Stimulated activated CD4-positive, alpha-beta T cell treated with anti-CD3 and anti-CD28 coated beads, TNF-alpha, amount 100 ng/mL, for 4 hours (primary cell): ENCODE measurements at places on chromosomes 6 and 20.

- no peak for DNase-seq
Measured at GRCh38 chr6:10884245-10884972, 2.4 kb upstream of the SYCP2L start.

DNA sequence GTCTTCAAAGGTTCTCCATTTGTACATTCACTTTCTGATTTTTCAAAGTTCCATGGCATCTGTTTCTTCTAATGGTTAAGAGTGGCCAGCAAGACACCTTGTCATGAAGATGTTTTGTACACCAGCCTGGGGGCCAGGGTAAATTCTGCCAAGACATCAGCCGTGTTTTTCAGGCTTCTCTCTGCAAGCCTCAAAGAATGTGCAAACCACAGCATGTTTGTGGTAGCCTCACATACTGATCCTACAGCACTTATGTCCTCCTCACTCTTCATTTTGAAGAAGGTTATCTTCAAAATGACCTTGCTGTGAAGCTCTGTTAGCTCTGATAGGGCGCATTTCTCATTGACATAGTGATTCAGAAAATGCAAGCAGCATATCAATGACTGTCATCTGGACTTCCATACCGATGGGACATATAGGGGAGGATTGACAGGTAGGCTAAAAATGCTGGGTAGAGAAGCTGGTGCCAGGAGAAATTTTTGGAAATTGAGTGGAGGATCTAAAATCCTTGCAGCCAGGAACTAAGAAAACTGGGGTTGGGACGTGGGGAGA lies 59.3 kb upstream of the SPTLC3 start:
- DNase-seq: no peak

DNA sequence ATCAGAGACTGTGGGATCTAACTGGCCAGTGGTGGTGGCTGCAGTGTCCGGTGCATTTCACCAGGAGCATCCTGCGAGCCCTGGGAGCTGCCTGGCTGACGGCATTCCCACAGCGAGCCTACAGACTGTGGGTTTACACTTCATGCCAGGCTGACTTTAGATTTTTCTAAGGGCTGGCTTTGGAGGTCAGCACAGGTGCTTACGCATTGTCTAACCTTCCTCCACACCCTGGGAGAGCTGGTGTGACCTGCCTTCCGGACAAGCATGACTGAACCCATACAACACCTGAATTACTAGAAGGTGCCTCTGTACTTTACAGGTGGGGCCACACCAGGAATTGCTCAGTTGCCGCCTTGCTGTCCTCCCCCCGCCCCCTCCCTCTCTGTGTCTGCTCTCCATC lies 96.2 kb downstream of the RREB1 start:
- DNase-seq: no peak

DNA sequence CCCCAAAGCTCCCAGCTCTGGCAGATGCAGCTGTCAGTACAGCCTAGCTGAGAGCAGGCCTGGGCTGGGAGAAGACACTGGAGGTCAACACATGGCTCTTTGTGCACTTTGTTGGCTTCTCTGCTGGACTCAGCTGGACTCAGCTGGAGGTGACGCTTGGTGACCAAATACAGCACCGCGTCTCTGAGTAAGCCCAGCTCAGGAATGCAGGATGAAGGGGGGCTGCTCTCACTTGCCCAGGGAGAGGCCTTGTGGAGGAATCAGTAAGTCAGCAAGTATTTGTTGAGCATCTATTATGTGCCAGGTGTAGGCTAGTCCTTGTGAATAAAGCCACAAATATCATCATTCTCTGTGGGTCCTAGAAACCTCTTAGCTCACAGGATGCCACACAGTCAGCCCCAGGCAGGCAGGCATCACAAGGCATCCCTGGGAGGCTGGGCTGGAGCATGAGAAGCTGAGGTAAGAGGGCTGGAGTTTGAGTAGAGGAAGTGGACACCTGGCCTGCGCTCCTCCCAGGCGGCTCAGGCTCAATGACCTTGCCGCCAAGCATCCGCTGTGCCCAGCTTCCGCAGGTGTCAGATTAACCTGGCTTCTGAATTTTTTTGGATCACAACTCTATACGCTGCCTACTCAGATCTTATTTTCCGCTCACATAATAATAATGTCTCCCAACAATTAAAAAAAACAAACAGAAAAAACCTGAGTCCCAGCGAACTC lies 95.4 kb downstream of the TMEM170B start:
- no peak for DNase-seq

GRCh38 chr6:46507426-46507825 lies 16.2 kb upstream of the RCAN2 start:
- no peak for DNase-seq

DNA sequence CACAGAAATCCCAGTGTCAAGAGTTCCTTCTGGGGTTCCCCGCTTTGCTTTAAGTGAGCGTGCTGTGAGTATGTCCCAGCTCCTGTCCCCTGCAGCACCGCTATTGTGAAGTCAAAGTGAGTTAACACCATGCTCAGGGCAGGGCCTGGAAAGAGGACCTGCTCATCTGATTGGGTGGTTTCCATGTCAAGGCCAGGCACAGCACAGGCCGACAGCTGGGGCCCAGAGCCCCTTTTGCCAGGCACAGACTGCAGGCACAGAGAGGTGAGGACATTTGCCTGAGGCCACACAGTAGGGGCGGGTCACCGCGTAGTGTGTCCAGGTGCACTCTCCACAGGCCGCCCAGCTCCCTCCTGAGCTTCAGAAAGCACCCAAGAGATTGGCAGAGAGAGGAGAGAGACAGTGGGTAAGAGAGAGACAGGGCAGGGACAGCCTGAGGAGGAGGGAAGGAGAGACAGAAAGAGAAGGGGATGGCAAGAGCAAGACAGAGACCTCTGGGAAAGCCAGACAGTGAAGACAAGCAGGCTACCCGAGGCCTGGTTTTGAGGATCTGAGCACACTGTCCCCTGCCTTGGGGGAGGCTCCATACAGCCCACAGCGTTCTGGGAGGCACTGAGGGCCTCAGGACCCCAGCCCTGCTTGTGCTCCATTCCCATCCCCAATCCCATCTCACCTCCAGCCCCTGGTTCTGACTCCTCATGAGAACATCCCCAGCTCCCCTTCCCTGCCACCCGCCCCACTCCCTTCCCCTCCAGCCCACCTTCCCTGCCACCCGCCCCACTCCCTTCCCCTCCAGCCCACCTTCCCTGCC lies 6.5 kb upstream of the BPIFB1 start:
- no peak for DNase-seq

DNA sequence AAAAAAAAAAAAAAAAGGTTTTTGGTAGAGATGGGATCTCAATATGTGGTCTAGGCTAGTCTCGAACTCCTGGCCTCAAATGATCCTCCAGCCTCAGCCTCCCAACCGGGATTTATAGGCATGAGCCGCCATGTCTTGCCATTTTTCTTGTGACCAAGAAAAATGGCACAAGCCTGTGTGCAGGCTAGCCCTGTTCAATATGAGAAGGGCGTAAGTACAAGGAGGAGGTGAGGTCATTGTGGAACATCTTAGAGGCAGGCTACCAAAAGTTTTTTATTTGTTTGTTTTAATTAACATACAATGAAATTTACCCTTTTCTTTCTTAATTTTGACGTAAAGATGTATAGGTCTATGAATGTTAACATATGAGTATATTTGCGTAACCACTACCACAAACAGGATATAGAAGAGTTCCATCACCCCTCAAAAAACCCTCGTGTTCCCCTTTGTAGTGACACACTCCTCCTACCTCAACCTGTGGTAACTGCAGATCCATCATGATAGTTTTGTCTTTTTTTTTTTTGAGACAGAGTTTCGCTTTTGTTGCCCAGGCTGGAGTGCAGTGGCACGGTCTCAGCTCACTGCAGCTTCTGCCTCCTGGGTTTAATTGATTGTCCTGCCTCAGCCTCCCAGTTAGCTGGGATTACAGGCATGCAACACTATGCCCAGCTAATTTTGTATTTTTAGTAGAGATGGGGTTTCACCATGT lies 28.3 kb upstream of the KIF3B start:
- peak; percentile 21 for DNase-seq

DNA sequence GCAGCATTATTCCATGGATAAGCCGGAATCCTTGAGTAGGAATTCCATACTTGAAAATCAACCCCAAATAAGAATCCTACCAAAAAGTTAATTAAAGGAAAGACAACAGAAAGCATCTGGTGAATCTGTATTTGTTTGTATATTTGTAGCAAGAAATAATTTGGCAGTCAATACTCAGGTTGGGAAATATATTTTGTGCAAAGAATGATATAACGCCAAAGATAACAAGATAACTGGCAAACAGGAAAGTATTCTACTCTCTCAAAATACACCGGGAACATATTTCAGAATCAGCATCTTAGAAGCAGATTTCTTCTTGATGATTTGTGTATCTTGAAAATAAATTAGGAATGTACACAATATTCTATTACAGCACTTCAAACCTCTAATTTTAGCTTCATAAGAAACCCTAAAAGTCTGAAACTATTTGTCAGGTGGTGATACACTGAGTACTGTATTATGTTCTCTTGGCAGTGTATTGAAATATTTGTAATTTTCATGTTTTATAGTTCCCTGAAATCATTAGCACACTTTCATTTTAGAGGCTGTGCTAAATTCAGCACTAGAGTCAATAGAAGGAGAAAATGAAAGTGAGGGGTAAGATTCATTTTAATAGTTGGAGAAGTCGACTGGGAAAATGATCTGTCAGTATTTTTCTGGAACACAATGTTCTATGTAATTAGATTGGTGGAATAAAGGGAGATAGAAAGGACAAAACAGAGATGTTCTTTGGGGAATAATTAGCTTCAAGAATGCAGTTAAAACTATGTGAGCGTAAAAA lies 879.7 kb upstream of the GJE1 start:
- no peak for DNase-seq

GRCh38 chr6:87766211-87766610 lies 64.2 kb upstream of the AKIRIN2 start:
- no peak for DNase-seq

DNA sequence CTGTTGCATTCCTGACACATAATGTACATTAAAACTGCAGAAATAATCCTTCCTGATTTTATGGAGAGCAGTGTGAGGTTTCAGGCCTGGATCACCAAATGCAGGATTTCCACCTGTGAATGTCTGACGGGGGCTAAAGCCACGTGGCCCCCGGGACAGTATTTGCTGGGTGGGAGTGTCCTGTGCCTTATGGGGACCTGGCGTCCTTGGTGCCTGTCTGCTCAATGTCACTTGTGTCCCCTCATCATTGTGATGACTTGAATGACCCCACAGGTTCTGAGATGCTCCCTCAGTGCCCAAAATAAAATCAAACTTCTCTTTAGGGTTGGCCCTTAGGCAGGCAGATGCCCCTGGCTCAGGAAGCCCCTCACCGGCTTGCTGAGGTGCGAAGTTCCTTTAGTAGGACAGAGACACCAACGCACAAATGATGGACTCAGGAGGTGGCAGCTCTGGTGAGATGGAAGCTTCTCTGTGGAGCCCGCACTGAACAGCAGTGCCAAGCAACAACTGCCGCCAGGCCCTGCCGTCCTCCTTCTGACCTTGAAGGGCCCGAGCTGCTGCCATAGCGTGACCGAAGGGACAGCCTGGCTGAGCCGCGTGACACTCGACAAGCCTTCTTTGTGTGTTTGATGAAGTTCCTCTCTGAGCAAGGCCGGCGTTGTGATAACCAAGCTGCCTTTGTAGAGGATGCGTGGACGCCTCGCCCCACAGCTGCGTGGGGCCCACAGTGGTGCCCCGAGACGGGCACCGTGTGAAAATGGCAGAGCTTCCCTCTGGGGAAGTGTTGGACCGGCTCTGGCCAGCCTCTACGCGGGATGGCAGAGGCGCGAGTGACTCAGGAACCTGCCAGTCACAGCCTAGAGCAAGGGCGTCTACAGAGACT lies 30.9 kb downstream of the FRMD1 start:
- DNase-seq: no peak

DNA sequence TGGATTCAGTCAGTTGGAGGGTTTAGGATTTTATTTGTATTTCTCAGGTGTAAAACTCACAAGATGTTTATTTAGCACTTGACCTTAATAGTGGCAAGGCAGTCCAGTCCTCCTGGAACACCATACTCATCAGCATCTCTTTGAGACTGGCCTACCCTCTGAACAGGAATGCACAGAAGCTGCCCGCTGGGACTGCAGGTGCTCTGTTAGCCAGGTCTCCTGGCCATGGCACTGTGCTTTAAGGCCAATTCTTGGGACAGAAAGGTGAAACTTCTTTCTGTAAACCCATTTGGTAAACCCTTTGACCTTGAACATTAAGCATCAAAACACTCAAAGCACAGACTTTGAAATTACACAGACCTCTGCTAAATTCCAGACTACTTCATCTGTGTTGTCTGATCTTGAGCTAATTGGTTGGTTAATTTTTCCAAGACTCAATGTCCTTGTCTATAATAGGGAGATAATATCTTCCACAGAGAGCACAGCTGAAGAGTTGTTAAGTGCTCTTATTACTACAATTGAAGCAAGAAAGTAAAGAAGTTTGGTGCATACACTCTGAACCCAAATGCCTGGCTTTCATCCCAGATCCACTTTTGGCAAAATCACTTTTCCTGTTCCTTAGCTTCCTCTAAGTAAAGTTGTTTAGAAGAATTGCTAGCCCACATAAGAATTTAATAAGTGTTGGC lies 54.9 kb upstream of the NT5E start:
- no peak for DNase-seq

- DNase-seq: no peak
Measured at GRCh38 chr20:18678549-18679419, 90.9 kb downstream of the DTD1 start.

DNA sequence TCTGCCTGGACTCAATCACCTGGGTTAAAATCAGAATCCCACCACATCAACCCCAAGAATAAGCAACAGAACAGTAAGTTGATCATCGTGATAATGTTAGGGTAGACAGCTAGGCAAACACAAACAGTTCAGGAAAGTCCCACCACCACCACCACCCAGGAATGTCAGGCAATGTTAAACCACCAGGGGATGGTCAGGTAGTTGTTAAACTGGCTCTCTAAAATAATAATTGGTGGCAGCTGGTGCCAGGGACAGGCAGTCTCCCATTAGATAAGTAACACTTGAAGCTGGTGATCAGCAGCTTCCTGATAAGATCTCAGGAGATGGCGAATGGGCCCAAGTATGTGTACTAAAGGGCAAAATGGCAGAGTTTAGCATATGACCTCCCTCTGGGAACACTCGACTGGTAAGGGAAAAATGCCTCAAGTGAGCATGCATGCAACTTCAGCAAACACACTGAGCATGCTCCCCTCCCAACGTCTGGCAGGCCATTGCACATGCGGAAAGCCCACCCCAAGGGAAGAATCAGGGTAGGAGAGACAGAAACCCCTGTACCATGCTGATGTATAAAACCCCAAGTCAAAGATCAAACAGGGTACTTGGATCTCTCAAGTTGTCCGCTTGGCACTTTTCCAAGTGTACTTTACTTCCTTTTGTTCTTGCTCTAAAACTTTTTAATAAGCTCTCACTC lies 66.6 kb downstream of the IPCEF1 start:
- DNase-seq: no peak

GRCh38 chr6:113351173-113351834 lies 505.8 kb upstream of the MARCKS start:
- no peak for DNase-seq

DNA sequence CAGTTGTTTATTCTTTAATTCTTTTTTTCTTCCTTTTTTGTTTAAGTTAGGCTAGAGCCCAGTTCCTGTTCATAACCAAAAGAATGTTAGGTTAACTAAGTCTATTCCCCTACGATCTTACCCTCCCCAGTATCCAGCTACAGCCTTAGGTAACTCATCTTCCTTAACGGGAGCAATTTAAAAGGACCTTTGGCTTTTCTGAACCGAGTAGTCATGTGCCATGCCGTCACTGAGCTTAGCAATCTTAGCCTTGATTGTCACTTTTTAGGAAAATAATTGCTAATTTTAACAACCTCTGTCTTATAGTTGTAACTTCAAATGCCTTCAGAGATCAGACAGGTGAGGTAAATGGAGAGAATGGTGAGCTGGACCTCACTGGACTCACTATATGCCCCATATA lies 6.2 kb downstream of the METTL24 start:
- no peak for DNase-seq

- DNase-seq: no peak
Measured at GRCh38 chr6:106165885-106166485, 79.8 kb downstream of the PRDM1 start.

GRCh38 chr6:101129851-101130250 lies 248.7 kb upstream of the ASCC3 start:
- no peak for DNase-seq
